ENCODE measurements at places on chromosomes 3 and 15. TPM values are rescaled to one million over a fixed set of nuclear protein-coding genes. Genes with fewer than 3 reads are reported as not detected.

Gene GOLGA6L7
- not detected for total RNA-seq

Gene EPHB1
- 24.1 TPM for total RNA-seq

Gene SLC9C1
- total RNA-seq = not detected

Gene HDDC3
- 39.1 TPM for total RNA-seq

Gene GOLGA8Q
- not detected for total RNA-seq

Gene ZNF197
- 11.7 TPM for total RNA-seq

Gene C3orf80
- not detected for total RNA-seq

Gene TNNC1
- total RNA-seq = not detected

Gene BOC
- 0.47 TPM for total RNA-seq

Gene MPI
- total RNA-seq = 73.7 TPM

Gene HDC
- total RNA-seq = not detected

Gene STRC
- 1.2 TPM for total RNA-seq

Gene LEKR1
- 6.4 TPM for total RNA-seq
